ENCODE measurements at places on chromosomes 7 and 10.

DNA sequence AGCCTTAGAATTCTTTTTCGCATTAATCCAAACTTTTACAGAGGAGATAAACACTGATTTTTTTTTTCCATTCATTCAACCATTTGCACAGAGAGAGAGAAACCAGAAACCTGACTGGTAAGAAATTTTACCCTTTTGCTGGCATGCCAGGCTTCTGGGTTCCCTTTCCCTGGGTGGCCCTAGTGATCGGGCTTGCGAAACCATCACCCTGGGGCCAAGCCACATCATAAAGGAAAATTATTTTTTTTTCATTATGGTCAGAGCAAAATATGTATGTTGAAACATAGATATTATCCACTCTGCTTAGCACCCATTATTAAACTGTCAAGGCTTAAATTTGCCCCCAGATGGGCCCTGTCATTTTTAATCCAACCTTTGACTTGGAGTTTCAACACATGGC, 55.4 kb upstream of the INHBA start:
- no peak for DNase-seq

DNA sequence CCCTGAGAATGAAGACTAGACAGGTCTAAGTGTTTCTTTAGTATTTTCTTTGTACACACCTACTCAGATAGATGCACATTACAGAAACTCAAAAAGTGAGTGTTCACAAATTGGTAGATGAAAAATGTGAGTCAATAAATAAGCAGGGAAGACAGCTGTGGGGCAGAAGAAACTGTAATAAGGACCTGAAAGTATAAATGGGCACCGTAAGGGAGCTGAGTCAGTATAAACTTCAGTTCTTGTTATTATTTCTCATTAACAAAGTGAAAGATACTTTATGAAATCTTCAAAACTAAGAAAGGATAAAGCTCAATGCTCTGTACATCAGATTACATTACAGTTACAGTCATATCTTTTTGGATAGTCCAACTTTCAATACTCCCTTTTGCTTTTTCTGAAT, 2.5 kb downstream of the MTPN start:
- DNase-seq = no peak

GRCh38 chr10:122308417-122309141, 37.5 kb downstream of the BTBD16 start:
- no peak for DNase-seq

DNA sequence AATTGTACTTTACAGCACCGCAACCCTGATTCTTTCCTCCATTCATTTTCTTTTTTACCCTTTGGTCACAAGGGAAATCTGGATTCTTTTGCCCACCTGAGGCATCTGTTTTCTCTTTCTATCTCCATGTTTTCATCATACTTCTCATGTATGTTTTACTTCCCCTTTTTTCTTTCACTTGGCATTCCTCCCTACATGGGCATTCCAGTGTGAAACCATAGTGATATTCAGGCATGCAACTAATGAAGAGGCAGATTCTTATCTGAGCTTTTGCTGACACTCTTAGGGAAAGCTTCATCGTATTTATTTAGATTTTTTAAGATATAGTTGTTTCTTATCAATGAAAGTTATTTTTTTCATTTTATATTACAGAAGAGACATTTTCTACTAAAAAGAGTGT, 405.2 kb upstream of the TEX47 start:
- DNase-seq = no peak

DNA sequence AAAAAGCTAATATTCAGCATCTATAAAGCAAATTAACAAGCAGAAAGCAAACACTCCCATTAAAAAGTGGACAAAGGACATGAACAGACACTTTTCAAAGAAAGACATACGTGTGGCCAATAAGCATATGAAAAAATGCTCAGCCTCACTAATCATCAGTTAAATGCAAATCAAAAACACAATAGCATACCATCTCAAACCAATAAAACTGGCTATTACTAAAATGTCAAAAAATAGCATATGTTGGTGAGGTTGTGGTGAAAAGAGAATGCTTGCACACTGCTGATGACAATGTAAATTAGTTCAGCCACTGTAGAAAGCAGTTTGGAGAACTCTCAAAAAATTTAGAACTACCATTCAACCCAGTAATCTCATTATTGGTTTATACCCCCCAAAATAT, 284.6 kb upstream of the KCND2 start:
- DNase-seq = no peak
